ENCODE measurements at places on chromosomes 12 and 14.

GRCh38 chr12:14883686-14884085, 2.0 kb downstream of the MGP start:
- DNase-seq: no peak

- no peak for DNase-seq
These were observed 641.9 kb upstream of the TBX3 start for GRCh38 chr12:115325858-115326257.

GRCh38 chr12:99130808-99131553, 485.9 kb downstream of the APAF1 start:
- DNase-seq: no peak

- DNase-seq: no peak
These were observed at the start of gene ZNF705A for GRCh38 chr12:8156845-8157244. TSS of gene ZNF705A (plus strand) at chr12:8157015. CDS start at chr12:8172626, 15,611 bp downstream.

GRCh38 chr14:91380610-91381371, 36.8 kb downstream of the CCDC88C start:
- no peak for DNase-seq

- DNase-seq: no peak
These were observed 181.3 kb downstream of the CAND1 start for GRCh38 chr12:67450441-67450840.

DNA sequence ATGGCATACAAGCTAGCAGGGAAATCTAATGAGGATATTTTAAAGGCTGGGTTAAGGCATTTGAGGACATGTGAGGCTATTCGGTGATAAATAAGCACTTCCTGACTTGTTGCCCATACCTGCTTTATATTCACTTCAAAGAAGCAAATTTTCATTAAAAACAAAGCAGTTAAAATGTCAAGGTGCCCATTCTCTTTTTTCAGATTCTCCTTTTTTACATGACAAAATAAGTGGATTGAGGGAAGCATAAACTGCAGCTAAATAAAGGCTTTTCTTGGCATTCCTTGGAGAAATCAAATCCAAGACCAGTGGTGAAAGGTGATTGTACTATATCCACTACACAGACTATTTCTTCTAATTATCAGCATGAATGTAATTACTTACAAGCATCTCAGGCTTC, 166.9 kb downstream of the PTCSC3 start:
- DNase-seq: no peak

GRCh38 chr12:30968211-30968610, 41.7 kb downstream of the TSPAN11 start:
- DNase-seq: no peak

- DNase-seq: no peak
These were observed 2.9 kb downstream of the GSG1 start for GRCh38 chr12:13100605-13100881.

GRCh38 chr12:108629151-108629550, 4.5 kb downstream of the SELPLG start:
- no peak for DNase-seq

- DNase-seq: no peak
These were observed 1.5 kb downstream of the IRF2BPL start for GRCh38 chr14:77026930-77027537.

DNA sequence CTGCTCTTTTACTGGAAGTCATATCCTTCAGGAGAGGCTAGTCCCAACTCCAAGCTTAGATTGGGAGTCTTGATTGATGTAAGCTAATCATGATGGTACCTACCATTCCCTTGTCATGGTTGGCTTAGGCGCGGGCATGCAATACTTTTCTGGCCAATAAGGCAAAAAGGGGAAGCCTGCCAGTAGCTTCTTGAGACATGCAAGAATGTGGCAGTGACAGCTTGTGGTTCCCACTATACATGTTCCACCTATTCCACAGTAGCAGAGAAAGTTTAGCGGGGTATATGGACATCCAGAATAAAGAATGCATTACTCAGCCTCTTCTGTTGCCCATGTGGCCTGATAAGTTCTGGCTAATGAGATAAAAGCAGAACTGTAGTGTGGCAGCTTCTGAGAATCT, 55.0 kb downstream of the AP5M1 start:
- DNase-seq: no peak

GRCh38 chr12:31029916-31030562, 43.6 kb upstream of the DDX11 start:
- no peak for DNase-seq

DNA sequence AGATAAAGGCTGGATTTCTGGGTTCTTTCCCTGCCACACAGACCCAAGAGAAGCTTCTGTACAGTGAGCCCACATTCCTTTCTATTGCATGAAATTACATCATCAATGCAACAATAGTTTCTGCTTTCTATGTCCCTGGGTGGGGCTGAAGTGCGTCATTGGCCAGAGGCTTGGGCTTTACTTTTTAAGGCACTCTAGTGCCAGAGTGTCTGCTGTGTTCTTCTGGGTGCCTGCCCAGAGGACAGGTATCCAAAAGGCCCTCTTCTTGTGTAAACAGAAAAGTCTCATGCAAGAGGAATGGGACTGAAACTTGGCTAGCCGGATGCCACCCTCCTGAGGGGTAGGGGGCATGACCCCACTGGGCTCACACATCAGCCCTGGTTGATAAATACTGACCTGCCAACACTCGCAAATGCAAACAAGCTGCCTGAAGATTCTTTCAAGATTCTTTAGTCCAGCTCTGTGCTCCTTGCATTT, 5.9 kb downstream of the KRT86 start:
- DNase-seq: peak; percentile 93

- no peak for DNase-seq
These were observed 28.0 kb downstream of the CEP290 start for GRCh38 chr12:88113871-88114270.

- peak; percentile 99 for DNase-seq
These were observed 49.1 kb downstream of the NCOR2 start for GRCh38 chr12:124518051-124518932.

- no peak for DNase-seq
These were observed 822 bp upstream of the POU6F1 start for GRCh38 chr12:51218607-51219161.

GRCh38 chr12:50597200-50598195, 92.7 kb downstream of the DIP2B start:
- no peak for DNase-seq

- DNase-seq: peak; percentile 48
These were observed 36.2 kb downstream of the SYNE3 start for GRCh38 chr14:95480109-95480886.

DNA sequence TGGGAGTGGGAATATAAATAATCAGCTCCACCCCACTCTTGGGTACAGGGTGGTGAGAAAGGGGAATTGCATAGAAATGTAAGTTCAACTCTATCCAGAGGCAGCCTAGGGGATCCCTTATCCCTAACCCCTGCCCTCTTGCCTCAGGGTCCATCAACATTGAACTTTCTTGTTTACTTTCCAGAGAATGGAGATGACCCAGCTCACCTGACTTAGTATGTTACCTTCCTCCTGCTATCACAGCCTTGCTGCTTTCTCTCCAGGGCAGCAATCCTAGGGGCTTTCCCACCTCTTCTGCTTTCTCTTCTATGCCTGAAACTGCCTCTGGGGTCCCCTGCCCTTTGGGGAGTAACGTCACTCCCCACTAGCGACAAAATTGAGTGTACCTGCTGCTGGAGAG, 2.7 kb downstream of the LRP1 start:
- no peak for DNase-seq

GRCh38 chr14:52146504-52146903, 77.6 kb upstream of the NID2 start:
- no peak for DNase-seq

DNA sequence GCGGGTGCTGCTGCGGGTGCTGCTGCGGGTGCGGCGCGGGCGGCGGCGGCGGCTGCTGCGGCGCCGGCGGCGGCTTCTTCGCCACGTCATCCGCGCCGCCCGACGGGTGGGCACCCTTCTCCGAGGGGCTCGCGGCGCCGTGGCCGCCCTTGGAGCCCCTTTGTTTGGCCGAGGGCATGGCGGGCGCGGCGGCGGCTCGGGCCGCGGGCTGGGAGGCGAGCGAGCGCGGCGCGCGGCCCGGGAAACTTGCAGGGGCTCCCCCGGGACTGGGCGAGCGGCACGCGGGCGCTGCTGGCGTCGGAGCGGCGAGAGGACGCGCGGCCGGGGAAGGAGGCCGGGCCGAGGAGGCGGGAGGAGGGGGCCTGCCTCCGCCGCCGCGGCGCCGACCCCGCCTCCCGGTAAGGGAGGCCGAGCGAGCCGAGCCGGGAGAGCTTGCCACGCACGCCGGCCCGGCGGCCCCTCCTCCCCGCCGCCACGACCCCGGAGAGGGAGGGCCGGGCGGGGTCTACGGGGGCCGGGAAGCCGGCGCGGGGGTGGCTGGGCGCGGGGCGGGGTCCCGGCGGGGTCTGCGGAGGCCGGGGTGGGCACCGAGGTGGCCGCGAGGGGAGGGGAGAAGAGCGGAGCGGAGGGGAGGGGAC, at the start of gene CKAP4:
Gene CKAP4 (minus strand): TSS at position 347 of the 638 bp plus-strand sequence. CDS start 169 bp downstream, at position 178.
- peak; percentile 75 for DNase-seq

- DNase-seq: no peak
These were observed 57.6 kb downstream of the SPTSSA start for GRCh38 chr14:34404416-34404815.

DNA sequence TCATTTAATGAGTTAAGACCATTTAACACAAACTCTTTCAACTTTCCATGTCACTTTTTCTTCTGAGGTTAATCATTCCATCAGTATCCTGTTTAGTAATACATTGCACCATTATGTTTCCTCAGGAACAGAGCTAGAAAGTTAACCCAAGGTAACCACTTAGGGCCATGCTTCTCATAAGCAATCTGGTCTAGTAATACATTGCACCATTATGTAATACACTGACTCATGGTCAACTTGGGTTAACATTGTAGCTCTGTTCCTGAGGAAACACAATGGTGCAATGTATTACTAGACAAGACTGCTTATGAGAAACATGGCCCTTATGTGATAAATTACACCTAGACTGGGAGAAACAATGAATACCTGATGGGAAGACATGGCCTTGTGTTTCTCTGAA, 21.7 kb downstream of the ERH start:
- DNase-seq: no peak

DNA sequence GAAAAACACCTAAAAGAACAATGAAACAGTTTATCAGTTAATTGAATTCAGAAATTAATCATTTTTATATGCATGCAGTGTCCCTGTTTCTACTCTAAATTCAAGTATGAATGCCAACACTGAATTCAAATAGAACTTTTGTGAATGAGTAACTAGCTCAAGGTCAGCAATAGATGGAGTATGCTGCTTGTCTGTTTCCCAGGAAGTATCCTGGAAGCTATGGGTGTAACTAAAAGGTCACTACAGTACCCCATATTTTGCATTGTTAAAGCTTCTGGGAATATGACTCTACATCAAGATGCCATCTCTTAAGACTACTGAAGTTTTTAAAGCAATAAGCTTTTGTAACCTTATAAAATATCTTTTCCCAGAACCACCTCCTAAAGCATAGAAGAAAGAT, 681.4 kb upstream of the FBXO33 start:
- DNase-seq: no peak

- no peak for DNase-seq
These were observed 1.6 kb downstream of the STAB2 start for GRCh38 chr12:103588680-103589079.

- no peak for DNase-seq
These were observed 550 bp downstream of the GNG2 start for GRCh38 chr14:51860825-51861499.

GRCh38 chr12:117472983-117473382, 111.6 kb upstream of the NOS1 start:
- DNase-seq: no peak

DNA sequence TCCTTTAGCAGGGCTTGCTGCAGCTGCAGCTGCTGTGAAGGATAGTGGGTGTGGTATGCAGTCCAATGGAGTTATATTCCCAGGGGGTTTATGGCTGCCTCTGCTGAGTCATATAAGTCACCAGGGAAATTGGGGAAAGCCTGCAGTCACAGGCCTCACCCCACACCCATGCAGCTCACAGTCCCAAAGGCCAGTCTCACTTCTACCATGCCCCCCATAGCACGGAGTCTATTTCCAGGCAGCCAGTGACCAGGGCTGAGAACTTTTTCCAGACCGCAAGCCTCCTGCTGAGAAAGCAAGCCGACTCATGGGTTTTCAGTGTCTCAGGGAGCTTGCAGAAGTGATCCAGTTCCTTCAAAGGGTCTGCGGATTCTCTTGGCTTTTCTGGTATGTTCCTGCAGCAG, 322.4 kb upstream of the CLEC14A start:
- no peak for DNase-seq

GRCh38 chr12:79151956-79152355, 287.4 kb downstream of the SYT1 start:
- DNase-seq: no peak

DNA sequence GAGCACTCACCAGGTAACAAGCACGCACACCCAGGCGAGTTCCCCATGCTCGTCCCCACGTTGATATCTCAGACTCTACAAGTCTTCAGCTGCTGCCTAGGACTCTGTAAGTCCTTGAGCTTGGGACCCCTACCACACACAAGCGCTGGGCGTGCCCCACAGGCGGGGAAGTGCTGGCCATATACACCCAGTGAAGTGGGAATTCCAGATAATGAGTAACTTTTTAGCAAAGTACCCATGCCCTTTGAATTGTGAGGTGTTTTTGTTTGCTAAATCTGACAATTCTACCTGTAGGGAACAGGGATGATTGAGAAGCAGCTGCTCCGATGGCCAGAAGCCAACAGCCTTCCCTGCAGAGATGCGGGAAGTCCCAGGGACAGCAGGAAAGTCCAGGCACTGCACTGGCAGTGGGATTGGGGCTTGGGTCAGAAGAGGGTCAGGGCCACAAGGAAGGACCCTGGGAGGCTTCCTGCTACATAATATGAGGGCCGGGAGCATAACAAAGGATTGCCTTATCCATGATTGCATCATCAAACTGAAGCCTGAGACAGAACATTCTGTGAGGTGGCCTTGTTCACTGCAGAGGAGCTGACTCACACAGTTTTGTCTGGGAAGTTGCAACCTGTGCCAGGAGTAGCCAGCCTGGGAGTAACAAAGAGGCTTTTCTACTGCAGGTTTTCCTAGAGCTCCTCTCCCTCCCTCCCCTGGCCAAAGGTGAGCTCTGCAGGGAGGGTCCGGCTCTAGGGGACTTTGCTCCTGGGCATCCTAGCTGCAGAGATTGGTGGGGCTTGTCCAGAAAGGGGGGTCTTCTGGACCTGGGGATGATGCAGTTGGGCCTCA, 13.2 kb upstream of the SERPINA3 start:
- DNase-seq: peak; percentile 87

DNA sequence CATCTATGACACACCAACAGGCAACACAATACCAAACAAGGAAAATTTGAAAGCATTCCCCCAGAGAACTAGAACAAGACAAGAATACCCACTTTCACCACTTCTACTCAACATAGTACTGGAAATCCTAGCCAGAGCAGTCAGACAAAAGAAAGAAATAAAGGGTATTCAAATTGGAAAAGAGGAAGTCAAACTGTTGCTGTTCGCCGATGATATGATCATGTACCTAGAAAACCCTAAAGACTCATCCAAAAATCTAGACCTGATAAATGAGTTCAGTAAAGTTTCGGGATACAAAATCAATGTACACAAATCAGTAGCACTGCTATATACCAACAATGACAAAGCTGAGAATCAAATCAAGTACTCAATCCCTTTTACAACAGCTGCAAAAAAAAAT, 8.1 kb upstream of the ATL1 start:
- DNase-seq: no peak

DNA sequence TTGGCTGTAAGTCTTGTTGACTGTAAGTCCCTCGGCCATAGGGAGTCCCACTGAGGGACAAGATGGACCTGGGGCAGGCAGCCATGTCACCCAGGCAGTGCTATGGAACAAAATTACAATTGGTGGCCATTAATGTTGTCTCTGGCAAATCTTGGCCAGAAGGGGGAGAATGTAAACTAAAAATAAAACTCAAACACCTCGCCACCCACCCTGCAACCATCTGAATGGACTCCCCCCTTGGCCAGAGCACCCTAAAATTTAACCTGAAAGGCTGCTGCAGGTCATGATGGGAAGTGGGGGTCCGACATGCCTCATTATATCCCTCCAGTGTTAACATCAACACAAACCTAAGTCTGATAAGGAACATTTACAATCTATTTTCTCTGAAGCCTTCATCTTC, 8.2 kb downstream of the SLC22A17 start:
- no peak for DNase-seq

Measured in AG09319 (cell line).